Suppressor macrophage treated with lipopolysaccharide for 1 hour (primary cell): ENCODE measurements at places on chromosomes 11 and 22.

GRCh38 chr11:90428836-90429235 is 206.0 kb upstream of the CHORDC1 start:
- no peak for DNase-seq

DNA sequence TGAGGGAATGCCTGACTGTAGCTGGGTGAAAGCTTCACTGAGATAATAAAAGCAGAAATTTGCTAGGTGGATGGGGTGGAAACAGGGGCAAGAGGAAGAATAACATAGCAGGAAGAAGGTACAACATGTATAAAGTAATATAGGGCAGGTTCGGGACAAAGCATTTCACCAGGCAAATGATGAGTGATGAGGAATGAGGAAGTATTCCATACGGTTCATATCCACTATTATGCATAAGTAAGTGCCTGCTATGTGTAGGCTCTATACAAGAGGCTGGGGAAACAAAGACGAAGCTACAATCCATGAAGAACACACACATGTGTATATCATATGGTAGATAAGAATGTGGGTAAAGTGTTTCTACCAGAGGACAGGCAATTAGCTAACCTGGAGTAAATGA is 7.9 kb downstream of the NDUFC2 start:
- DNase-seq, result no peak

- DNase-seq, result no peak
Observed at GRCh38 chr11:74707602-74708510, 23.4 kb downstream of the CHRDL2 start.

GRCh38 chr11:132402071-132402684 is 1031.8 kb downstream of the NTM start:
- no peak for DNase-seq

GRCh38 chr11:86443415-86443814 is 68.7 kb downstream of the CCDC81 start:
- no peak for DNase-seq

GRCh38 chr11:19567996-19568395 is 144.6 kb upstream of the NAV2 start:
- DNase-seq, result no peak

GRCh38 chr11:67056267-67057204 is at the start of gene RHOD:
RHOD (plus strand) TSS chr11:67056847; CDS start chr11:67056903, 56 bp downstream.
- DNase-seq, result no peak

DNA sequence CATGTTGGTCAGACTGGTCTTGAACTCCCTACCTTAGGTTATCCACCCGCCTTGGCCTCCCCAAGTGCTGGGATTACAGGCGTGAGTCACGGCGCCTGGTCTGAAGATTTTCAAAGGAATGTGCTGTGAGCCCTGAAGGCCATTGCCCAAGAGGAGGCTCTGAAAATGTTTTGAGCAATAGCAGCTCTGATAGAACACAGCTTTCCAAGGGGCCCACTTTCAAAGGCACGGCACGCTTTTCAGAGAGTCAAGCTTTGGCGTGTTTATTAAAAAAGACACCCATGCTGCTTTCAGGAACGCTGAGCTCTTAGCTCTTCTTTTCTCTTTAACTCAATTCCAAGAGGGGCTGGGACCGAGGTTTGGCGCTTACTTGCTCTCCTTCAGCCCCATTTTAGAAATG is 73.8 kb upstream of the CDON start:
- no peak for DNase-seq

- no peak for DNase-seq
Observed at GRCh38 chr22:11616811-11617210, 3911.2 kb upstream of the OR11H1 start.

DNA sequence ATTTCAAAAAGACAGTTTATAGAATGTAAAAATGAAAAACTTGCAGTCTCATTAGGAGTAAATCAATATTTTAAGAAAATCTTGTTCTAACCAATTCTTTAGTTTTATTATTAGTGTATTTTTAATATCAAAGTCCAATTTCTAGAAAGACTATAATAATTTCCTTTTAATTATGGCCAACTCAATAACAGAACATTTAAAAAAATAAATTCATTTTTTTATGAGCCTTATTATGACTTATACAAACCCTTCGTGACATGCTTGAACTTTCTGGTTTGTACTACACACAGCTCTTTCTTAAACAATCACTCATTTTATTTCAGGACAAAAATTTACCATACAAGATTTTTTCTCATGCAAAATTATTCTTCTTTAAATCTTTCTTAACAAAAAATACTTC is 11.7 kb upstream of the MRGPRE start:
- no peak for DNase-seq

GRCh38 chr11:24932110-24933000 is 435.5 kb downstream of the LUZP2 start:
- no peak for DNase-seq

GRCh38 chr22:50293441-50294318 is 13.8 kb downstream of the PLXNB2 start:
- DNase-seq, result peak; percentile 43

GRCh38 chr11:27234043-27234668 is 128.9 kb downstream of the CCDC34 start:
- no peak for DNase-seq

- DNase-seq, result no peak
Observed at GRCh38 chr11:22725079-22725478, 58.7 kb downstream of the GAS2 start.

- no peak for DNase-seq
Observed at GRCh38 chr11:34274712-34275398, 83.0 kb downstream of the ABTB2 start.

GRCh38 chr11:119147604-119148333 is 1.1 kb upstream of the ABCG4 start:
- DNase-seq, result no peak

- no peak for DNase-seq
Observed at GRCh38 chr11:32888805-32889204, 3.8 kb upstream of the QSER1 start.

- no peak for DNase-seq
Observed at GRCh38 chr11:69294571-69295078, 670 bp downstream of the MYEOV start.

- DNase-seq, result no peak
Observed at GRCh38 chr11:1193326-1194230, 29.3 kb upstream of the MUC5B start.

- no peak for DNase-seq
Observed at GRCh38 chr22:50684501-50684900, 11.9 kb downstream of the SHANK3 start.

DNA sequence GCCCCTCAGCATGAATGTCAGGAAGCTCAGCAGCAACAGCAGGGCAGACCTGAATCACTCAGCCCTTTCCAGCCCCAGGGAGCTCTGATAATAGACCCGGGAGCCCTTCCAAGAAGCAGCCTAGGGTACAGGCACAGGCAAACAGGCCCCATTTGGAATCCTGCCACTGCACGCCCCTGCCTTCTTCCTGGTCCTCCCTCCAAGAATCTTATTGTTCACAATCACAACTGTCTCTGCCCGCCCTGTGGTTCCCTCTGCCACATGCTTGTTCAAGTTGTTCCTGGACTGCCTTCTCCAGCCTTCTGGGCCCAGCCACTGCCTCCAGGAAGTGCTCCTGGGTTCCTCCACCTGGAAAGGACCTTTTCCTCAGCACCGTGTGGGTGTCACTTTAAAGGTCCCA is 54.6 kb downstream of the LRRC32 start:
- no peak for DNase-seq

DNA sequence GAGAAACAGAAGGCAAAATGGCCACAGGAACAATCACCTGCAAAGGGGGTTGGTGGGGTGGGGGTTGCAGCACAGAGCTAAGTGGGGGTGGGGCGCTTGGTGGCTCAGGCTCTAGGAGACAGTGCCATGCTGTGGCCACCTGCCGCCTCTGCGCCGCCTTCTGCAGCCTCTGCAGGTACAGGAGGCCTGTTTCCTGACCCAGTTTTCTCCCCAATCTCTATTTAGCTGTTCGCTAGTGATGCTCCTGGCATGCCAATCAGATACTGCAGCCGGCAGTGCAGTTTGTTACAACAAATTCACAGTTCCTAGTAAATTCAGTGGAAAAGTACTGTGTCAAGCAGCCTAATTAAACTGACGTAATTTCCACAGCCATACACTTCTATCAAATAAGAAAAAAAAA is 106.4 kb downstream of the SERGEF start:
- DNase-seq, result no peak
